Suppressor macrophage treated with lipopolysaccharide for 1 hour (primary cell): ENCODE measurements at places on chromosomes 3 and 15.

DNA sequence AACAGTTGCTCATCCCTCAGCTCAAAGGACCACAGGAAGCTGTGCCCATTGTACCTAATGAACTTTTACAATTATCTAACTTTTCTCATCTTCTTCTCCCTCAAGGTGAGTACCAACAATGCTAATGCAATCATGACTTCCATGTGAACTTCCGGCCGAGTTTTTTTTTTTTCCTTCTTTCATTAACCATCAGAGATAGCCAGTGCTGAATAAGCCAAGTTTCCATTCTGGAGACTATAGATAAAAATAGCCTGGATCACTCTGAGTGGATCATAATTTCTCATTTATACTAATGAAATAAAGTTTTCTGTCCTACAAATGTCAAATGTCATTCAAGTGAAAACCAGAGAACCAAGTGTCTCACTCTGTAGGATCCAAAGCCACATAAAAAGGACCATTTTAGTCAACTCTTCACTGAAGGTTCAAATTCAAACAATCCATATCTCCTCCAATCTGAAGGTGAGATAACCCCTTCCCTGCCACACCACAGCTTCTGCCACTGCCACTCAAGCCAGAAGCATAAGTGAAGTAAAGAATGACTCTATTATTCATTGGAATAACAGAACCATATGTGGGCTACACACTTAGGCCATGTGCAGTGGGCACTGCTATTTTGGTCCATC lies 5.5 kb downstream of the SUMF1 start:
- no peak for DNase-seq

- no peak for DNase-seq
These were observed 65.5 kb downstream of the ADCY5 start for GRCh38 chr3:123383091-123384053.

GRCh38 chr15:36361351-36361870 lies 218.0 kb upstream of the CDIN1 start:
- DNase-seq = no peak

DNA sequence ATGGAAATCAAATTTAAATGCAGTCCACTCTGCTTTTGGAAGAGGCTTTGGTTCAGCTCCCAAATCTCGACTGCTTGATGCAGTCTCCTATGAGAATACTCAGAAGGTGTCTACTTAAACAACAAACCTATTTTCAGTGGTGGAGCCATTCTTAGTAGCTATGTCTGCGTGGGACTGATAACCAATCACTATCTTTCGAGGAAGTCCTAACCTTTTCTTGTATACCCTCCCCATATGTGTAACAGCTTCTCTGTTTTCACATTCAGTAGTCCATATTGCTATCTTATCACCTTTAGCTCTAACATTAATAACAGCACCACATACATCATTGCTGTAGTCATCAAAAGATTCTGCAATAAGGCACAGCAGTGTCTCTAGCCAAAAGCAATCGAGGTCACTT lies 333.0 kb upstream of the ATP11B start:
- DNase-seq = no peak

- DNase-seq = no peak
These were observed 5.4 kb upstream of the PLOD2 start for GRCh38 chr3:146166415-146166821.

- peak; percentile 77 for DNase-seq
These were observed 36.6 kb upstream of the EPHB3 start for GRCh38 chr3:184524981-184525336.

DNA sequence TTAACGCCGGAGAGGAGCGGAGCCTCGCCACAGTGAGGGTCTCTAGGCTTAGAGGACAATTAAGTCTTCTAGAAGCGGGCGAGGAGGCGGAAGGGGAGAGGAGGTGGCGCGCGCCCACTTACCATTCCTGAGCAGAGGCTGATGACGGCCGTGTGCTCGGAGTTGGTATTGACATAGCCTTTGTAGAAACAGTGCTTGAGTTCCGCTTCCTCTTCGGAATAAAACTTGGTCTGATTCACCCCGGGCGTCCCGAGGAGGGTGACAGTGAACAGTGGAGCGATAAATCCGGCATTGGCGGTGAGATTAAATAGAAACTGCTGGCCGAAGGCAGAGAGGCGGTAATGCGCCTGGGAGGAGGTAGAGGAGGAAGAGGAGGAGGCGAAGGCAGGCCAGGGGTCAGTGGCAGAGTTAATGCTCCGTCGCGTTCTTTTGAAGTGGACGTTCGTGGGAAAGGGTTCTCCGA lies 1.3 kb downstream of the ADAMTS9 start:
- peak; percentile 1 for DNase-seq

GRCh38 chr3:42351207-42351606 lies 59.2 kb downstream of the LYZL4 start:
- DNase-seq = no peak

- peak; percentile 77 for DNase-seq
These were observed 29.1 kb downstream of the SLC6A6 start for GRCh38 chr3:14431452-14431916.

DNA sequence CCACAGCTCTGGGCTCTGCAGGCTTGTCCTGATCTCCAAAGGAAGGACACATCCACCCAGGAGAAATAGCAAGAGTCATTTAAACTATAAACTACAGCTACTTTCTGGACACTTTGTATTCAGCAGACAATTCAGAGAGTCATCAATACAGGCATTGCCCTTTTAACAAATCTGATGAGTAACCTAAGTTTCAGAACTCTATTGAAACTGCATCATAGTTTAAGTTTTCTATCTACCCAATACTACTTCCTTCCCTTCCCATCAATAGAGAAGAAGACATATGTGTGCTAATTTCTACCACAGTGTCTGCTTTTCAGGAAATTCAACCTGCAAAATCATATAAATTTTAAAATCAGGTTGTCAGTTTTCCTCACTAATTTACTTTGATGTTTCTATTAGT lies 736.5 kb downstream of the IGSF11 start:
- DNase-seq = no peak

DNA sequence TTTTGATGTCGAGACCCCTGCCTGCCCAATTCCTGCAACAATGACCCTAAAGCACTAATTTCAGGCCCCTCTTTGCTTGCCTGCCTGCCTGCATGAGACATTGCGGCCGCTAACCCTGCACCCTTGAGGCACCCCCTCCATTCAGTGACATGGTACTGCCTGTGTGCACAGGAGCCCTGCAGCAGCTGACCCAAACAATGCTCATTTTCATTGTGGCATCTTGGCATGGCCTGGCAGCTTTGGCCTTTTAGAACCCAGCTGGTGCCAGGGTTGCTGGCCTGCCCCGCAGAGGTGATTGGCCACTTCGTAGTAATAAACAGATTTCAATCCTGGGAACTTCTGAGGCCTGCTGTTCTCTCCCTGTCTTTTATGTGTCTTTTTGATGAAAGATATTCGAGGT lies 33.8 kb downstream of the SLCO3A1 start:
- DNase-seq = no peak

GRCh38 chr15:70357453-70357852 lies 259.7 kb upstream of the TLE3 start:
- no peak for DNase-seq

DNA sequence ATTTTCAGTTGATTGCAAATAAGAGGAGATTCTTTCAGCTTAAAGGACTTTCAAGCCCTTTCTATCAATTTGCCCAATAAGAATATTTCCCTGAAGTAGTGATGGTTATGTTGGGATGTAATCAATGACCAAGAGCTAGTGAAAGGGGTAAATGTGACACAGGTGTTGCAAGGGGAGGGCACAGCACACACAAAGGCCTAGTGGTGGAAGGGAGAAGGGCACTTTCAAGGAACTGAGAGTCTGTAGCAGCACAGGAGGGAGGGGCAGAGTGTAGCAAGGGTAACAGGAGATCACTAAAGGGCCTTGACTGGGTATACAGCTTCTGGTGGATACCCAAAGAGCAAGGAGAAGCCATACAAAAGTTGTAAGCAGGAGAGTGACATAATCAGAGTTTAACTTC lies 217.8 kb upstream of the ARHGEF26 start:
- no peak for DNase-seq

- DNase-seq = no peak
These were observed 31.7 kb upstream of the MFSD1 start for GRCh38 chr3:158769952-158770740.

DNA sequence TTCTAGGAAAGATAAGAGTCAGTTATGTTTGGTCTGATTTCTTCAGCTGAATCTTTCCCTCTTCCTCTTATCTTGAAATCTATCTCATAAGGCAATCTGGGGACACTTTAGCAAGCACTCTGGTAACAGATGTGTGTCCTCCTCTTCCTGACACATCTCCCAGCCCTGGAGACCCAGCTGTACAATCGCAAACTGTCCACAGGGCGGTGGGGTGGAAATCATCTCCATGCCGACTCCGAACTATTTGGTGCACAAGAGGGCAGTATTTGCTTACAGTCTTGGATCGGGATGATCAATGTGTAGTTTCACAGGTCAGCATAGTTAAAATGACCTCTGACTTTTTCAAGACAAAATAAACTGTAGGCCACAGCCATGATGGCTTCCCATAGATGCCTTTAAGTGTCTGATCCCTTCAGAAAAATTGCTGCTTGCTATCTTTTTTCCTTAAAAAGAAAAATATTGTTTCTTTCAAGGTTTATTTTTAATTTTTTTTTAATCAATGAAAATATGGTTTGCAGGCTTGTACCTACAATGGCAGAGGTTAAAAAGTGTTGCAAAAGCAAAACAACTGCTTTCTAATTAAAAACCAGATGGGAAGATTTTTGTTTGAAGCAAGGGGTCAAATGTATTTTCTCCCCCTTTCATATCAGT lies 17.7 kb downstream of the EEFSEC start:
- DNase-seq = peak; percentile 78

DNA sequence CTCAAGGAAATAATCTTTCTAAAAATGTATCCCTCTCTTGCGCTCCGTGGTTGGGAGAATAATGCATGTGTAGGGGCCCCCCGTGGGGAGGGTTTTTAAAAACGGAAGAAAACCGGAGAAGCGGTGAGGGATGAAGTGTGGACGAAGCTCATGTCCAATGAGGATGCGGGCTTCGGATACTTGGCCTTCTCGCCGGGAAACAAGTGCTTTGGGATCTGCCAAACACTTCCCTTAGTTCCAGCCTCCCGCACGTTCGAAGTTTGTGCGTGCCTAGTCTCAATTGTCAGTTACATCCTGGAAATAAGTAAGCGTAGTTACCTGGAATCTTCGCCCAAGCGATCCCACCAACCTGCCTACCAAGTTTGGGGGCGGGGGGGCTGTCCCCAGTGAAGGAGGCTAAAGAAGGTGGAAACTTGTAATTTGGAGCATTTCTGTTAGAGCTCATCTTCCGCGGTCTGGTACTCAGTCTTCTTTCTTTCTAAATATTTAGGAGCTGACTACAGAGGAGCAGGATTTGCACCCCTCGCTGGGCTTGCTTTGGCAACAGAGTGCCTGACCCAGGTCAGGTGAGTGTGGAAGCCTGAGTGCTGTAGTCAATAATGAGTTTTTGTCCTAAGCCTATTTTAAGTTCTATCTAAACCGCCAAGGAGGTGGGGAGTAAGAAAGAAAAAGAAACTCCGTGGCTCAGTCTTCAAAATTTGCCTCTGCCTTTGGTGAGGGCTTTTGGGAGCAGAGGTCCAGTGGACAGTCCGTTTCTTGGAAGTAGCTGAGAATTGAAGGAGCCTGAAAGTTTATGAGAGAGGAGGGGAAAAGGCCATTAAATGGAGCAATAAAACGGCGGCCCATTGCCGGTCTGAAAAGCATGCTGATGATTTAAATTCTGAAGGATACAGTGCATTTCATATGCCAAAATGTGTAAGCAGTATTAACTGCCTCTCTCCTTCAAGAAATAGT lies 1.1 kb downstream of the ITPR1 start:
- no peak for DNase-seq

- DNase-seq = no peak
These were observed 37.6 kb upstream of the RGMA start for GRCh38 chr15:93126599-93126998.

DNA sequence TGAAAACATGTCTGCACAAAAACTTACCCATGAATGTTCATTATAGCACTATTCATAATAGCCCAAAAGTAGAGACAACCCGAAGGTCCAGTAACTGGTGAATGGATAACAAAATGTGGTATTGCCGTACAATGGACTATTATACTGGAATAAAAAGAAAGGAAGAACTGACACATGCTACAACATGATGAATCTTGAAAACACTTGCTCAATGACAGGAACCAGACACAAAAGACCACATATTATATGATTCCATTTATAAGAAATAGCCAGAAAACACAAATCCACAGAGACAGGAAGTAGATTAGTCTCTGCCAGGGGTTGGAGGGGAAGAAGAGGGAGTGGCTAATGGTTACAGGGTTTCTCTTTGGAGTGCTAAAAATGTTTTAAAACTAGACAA lies 18.3 kb downstream of the SHC4 start:
- no peak for DNase-seq

- DNase-seq = no peak
These were observed 139.9 kb downstream of the TJP1 start for GRCh38 chr15:29682361-29682760.
